Right ventricle myocardium inferior (tissue), 1 donor: ENCODE measurements at places on chromosomes 5 and 9. TPM values are rescaled to one million over a fixed set of nuclear protein-coding genes. Genes with fewer than 3 reads are reported as not detected.

The SPINK1 gene
- not detected for total RNA-seq

The DDX46 gene
- 27.6 TPM for total RNA-seq

The DRD1 gene
- not detected for total RNA-seq

GRCh38 chr5:87627363-87627762 lies 214.6 kb upstream of the CCNH start:
- no peak for DNase-seq

- no peak for DNase-seq
Measured at GRCh38 chr9:89376741-89377351, 58.5 kb downstream of the SECISBP2 start.

- no peak for DNase-seq
Measured at GRCh38 chr5:58245476-58245840, 214.4 kb downstream of the PLK2 start.

The GADD45G gene
- 47.6 TPM for total RNA-seq

- no peak for DNase-seq
Measured at GRCh38 chr5:169812786-169813185, 167.5 kb downstream of the INSYN2B start.

DNA sequence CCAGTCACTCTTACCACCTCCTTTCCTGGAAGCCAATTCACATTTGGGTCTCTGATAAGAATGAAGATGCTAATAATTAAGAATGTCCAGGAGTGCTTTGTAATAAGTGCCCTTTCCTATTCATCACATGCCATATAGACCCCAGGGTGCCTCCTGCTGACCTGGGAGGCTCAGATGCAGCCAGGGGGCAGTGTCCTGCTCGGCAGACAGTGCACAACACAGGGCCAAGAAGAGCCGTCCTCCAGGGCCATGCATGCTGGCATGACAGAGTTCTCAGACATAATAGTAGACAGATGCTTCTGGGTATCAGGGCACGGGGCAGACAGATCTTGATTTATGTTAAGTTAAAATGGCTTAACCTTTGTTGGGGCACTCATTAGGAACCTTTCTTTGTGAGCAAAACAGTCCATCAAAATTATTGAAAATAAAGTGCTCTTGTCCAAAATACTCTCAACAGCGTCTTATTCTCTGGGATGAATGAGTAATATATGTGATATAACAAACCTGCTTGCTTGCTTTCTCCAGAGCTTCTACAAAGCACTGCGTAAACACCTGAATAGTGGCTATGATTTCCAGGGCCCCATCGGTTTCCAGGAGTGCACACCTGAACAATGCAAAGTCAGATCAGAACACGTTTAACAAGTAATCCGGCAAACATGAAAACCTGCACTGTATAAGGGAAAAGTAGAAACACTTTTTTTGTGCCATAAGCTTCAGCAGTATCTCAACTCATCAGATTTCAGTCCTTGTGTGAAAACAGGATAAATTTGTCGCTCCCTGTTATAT lies 192.7 kb downstream of the FANCC start:
- DNase-seq, result no peak

- DNase-seq, result no peak
Measured at GRCh38 chr9:120768886-120769285, 24.3 kb downstream of the FBXW2 start.

DNA sequence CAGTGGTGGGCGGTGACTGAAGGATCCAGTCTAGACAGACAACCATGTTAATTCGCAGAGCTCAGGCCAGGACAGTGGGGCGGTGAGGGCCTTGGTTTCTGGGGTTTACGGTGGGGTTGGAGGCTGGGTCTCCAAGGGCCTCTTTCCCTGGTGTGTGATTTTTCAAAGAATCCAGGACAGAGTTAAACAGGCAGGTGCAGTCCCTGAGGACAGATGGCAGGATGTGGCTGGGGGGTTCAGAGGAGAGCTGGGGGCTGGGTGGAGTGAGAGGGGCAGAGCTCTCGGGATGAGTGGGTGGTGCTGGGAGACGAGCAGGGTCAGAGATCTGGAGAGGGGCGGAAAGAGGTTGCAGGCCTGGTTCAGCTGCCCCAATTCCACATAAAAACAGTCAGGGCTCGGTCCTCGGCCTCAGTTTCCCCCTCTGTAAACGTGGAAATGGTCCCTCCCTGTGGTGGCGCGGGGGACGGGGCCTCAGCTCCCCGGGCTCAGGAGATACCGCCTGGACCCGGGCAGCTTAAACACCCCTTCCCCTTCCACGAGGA lies 145.9 kb downstream of the GAPVD1 start:
- DNase-seq, result no peak

DNA sequence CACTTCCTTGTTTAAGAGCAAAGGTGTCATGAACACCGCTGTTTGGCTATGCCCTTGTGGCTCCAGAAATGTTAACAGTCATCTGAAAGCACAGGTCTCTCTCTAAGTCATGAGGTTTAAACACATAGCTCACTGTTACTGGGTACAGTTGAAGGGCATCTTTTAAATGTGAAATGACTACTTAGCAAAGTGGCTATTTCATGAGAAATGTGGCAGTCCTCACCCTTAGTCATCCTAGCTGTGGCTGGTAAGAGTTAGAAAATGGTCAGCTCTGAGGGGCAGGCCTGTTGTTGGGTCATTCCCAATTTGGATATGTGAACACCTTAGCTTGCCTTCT lies 24.2 kb upstream of the TMEM171 start:
- no peak for DNase-seq

DNA sequence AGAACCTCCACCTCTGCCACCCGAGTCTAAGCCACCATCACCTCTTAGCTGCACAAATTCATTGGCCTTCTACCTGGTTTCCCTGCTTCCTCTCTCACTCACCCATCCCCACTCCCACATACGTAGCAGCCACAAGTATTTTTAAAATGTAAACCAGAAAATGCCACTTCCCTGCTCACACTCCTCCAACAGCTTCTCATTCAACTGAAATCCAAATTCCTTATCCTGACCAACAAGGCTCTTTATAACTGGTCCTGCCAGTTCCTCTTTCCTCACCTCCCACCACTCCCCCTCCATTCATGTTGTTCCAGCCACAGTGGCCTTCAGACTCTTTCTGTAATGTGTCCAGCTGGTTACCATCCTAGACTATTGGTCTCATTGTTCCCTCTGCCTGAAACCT lies 25.0 kb upstream of the PALM2AKAP2 start:
- DNase-seq, result no peak

DNA sequence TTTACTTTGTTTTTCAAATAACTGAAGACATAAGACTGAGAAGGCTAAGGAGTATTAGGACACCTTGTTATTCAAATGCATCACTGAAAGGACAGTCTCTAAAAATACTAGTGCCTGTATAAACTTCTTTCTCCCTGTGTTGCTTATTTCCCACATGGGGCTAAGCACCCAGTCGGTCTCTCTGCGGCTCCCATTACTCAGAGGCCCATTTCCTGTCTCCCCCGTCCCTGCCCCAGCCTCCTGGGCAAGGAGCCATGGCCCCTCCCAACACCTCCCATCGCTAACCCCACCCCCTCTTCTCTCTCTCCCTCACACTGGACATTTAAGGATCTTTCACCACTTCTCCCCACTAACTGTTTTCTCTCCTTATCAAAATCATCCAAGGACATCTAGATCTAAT lies 81.9 kb downstream of the EBF1 start:
- peak; percentile 85 for DNase-seq

- DNase-seq, result no peak
Measured at GRCh38 chr9:69307446-69308205, 17.4 kb upstream of the ENTREP1 start.

The DCP2 gene
- 18.1 TPM for total RNA-seq

DNA sequence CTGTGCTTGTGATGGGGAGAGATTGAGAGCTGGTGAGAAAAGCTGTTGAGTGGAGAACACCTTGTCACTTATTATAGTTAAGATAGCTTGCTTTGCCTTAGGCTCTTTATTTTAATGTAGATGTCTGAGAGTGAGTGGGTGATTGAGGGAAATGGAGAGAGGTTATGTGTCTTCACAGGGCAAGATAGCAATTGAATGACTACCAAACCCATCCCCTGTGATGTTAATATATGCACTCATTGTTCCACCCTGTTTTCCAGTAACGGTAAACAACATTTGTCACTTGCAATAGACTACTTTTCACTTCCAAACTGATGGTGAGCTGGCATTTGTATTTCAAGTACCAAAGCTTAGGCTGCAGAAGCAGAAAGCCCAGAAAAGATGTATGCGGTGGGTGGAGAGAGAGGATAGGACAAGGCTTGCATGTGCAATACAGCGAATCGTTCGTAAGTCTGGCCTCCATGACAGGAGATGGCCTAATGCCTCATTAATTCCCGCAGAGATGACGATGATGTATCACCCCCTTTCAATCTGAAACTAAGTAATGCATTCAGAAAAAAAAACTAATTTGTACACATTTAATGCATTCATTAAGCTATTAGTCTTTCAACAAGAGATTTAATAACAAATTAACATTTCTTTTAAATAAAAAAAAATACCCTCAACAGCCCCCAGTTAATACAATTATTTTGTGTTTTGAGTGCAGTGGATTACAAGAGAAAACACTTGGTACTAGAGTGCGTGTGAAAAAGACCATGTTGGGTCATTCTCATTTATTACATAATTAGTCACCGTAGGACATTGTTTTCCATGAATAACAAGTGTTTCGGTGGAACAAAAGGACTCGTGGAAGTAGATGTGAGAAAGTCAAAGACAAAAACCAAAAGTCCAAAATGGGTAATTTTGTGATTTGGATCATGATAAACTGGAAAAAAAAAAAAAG lies 699.0 kb downstream of the BRINP1 start:
- no peak for DNase-seq

DNA sequence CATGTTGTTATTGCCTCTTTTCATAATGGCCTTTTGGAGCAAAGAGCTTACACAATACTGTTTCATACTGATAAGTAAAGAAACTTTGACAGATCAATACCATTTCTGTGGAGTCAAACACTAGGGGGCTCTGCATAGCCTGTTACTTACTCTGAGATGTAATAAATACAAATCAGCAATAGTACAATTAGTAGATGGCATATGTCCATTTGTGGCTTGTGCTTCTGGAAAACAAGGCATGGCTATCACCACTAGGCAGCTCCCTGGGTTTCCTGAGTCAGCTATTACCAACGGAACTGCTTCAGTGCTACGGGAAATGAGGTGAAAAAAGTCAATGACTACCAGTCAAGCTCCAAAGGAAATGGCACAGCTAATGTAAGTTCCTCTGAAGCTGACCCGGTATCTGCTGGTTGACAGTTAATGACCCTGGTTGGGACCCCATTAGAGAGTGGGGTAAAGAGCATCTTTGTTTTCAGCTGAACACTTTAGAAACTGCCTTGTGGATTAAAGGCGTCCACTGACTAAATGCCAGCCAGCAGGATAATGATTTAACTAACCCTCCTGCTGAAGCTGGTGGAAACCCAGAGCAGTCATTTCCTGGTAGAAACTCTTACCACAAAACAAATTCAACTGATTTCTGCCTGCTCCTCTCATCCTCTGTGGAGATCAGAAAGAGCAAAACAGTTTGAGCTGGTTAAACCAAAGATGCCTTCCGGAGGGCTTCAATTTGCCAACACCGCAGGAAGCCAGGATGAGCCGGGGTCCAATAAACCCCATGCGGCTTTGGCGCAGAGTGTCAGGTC lies 69.0 kb upstream of the FAM169A start:
- no peak for DNase-seq

The ENHO gene
- total RNA-seq, result 0.51 TPM

DNA sequence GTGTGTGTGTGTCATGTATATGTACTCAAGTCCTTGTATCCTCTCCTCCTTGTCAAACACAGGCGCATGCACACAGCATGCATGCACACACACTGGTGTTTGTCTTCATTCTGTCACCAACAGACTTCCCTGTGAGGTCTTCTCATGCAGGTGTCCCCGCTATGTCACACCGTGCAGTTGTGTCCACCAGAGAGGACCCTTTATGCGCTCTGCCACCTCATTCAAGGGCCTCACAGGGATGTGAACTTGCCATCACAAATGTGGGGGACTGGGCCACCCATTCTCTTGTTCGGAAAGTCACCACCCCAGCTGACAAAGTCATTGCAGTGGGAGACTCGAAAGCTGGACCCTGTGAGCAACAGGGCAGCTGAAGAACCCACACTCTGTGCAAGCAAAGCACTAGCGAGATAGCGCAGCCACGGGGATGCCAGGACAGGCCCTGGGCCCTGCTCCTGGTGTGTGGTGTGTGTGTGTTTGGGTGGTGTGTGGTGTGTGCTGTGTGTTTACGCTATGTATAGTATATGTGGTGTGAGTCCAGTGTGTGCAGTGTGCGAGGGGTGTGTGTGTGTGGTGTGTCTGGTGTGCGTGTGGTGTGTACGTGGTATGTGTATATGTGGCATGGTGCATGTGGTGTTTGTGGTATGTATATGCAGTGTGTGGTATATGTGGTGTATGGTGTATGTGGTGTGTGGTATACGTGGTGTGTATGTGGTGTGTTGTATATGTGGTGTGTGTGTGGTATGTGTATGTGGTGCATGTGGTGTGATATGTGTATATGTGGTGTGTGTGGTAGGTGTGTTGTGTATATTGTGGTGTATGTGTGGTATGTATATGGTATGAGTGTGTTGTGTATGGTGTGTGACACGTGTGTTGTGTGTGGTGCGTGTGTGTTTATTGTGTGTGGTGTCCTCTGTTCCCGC lies 30.9 kb upstream of the NXNL2 start:
- DNase-seq, result no peak

DNA sequence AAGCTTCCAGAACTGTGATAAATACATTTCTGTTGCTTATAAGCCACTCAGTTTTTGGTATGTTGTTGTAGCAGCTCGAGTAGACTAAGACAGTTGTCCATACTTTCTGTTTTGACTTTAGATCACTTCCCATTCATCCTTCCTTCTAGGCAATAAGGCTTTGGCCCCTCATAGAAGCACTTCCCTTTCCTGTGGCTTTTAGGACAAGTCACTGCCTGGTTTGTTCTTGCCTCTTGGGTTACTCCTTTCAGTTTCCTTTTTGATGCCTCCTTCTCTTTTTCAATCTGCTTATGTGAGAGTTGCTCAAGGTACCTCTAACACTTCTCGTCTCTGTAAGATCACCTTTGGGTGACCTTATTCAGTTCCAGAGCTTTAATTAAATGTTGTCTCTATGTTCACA lies 72.4 kb upstream of the NTRK2 start:
- no peak for DNase-seq

- DNase-seq, result no peak
Measured at GRCh38 chr5:146448783-146449519, 1.8 kb downstream of the TCERG1 start.

DNA sequence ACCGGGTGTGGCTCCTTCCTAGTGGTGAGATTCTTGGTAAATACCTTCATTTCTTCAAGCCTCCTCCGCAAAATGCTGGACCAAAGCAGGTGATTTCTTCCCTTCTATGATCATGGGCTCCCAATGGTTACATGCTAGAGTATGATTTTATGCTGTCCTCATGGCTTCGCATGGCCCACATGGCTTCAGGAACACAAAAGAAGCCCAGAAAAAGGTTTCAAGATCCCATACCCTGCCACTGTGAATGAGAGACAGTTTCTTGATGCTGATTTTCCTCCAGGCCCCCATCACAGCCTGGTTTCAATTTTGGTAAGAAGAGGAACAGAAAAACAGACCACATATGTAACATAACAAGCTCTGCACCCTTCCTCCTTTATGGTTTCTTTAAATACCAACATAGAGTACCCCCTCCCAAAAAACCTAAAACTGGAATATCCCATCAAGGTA lies 2.4 kb upstream of the RXFP3 start:
- no peak for DNase-seq

The CRB2 gene
- total RNA-seq, result 0.08 TPM
